ENCODE measurements at places on chromosomes 11 and 22. TPM values are rescaled to one million over a fixed set of nuclear protein-coding genes. Genes with fewer than 3 reads are reported as not detected.

DNA sequence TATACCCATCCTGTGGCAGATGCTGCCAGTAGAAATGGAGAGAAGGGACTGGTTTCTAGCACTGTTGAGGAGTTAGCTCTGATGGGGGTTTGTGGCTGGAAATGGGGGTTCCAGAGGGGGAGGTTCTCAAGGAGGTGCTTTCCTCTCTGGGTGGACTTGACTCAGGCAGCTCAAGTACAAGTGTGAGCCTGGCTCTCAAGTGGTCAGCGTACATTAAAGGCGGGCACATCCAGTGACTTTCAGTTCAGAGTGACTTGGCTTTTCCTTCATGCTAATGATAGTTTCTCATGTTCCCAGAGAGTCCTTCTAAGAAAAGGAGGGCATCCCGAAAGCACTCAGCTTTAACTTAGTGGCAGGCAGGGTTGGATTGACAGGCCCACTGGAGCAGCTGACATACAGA is 58.9 kb upstream of the HORMAD2 start:
- no peak for DNase-seq

- DNase-seq: no peak
Measured at GRCh38 chr11:30434901-30435300, 112.0 kb downstream of the ARL14EP start.

DNA sequence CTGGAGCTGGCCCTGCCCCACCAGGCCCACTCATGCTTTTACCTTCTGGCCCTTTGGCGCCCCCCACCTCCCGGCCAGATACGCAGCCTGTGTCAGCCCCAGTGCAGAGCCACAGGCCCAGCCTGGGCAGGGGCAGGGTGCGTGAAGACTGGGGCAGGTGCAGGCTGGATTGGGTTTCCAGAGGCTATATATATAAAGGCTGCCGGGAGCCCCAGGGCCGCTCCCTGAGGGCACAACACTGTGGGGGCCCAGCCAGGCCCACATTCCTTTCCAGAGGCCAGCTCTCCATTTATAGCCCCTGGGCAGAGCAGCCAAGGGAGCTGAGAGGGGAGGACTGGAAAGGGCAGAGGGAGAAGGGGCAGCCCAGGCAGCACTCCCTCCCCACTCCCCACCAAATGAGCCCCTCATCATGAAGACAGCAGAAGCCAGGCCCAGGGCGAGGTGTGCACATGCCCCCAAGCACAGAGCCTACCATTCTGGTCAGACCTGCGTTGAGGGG is 5.0 kb upstream of the MYOD1 start:
- DNase-seq: no peak

DNA sequence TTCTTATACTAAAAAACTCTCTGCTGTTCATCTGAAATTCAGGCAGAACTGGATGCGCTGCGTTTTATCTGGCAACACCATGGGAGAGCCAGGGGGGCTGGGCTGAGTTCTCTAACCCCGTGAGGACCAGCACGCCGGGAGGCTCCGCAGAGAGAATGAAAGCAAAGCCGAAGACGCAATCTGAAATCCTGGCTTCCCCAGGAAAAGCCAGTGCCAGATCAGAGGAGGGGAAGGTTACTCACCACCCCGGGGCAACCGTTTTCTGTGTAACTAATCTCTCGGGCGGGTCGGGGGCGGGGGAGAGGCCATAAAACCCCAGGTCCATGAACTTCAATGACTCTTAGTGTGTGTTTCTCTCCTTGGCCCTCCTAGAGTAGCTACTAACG is 99.4 kb downstream of the SHANK2 start:
- DNase-seq: no peak

DNA sequence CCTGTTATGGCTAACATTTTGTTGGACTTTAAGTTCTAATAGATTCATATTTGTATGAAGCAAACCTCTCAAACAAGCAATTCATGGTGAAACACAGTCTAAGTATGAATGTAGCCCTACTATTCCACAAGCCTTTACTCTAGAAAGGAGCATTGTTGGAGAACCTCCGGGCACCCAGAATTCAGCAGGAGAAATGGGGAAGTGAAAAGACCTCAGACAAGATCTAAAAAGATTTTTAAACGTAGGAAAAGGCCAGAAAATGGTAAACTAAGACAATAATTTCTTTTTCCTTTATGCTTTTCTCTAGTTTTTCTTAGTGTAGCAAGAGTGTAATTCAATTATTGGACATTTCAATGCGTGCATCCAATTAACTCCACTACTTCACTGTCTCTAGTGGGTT is 426.4 kb downstream of the INSC start:
- no peak for DNase-seq

GRCh38 chr11:94560834-94561233 is 6.3 kb upstream of the PIWIL4 start:
- DNase-seq: no peak

DNA sequence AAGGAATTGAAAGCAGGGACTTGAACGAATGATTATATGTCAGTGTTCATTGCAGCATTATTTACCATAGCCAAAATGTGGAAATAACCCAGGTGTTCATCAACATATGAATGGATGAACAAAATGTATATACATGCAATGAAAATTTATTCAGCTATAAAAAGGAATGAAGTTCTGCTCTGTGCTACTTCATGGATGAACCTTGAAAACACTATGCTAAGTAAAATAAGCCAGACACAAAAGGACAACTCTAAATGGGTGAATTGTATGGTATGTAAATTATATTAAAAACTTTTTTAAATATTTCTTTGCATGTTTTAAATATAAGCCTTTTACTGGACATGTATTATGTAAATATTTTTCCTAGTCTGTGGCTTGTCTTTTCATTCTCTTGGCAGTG is 107.0 kb downstream of the ME3 start:
- no peak for DNase-seq

GRCh38 chr22:47343611-47344010 is 581.2 kb downstream of the TBC1D22A start:
- DNase-seq: no peak

Gene MIEF1
- polyA plus RNA-seq: 8.0 TPM

Gene FAM180B
- not detected for polyA plus RNA-seq

Gene FGF3
- polyA plus RNA-seq: not detected

Gene SCN3B
- polyA plus RNA-seq: not detected

GRCh38 chr11:98365190-98365589 is 655.6 kb upstream of the CNTN5 start:
- DNase-seq: no peak

DNA sequence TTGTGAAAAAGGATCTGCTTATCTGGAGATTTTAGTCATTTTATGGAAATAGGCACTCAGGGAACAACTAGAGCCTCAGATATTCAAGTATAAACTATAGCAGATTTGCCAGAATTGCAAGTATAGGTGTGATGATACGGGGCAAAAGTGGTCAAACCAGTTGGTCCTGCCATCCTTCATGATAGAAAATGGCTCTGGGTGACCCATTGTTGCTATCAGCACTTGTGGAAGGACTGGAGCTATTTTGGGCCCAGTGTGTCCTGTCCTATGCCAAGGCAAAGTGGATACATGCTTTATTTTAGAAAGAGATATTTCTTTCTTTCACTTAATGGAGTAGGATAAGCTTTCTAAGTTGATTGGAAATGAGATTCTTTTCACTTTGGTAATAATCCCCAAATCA is 85.2 kb downstream of the PPP6R3 start:
- no peak for DNase-seq

GRCh38 chr22:29300807-29301601 is 5.4 kb upstream of the GAS2L1 start:
- no peak for DNase-seq

Gene SLC25A22
- 3.2 TPM for polyA plus RNA-seq

Gene SF3A1
- 13.6 TPM for polyA plus RNA-seq

DNA sequence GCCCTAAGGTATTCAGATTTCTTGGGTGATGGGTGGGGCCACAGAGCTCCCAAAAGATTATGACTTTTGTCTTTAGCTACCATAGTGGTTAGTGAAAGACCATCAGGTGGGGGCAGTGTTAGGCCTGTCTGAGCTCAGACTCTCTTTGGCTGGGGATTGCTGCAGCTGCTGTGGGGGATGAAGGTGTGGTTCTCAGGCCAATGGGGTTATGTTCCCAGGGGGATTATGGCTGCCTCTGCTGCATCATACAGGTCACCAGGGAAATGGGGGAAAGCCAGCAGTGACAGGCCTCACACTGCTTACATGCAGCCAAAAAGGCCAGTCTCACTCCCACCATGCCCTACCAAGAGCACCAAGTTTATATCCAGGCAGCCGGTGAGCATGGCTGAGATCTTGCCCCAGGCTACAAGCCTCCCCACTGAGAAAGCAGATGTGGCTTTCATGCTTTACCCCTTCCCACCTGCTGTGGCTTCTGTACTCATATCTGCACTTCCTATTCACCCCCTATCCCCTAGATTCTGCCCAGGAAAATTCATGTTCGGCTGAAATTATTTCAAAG is 24.8 kb downstream of the CNTF start:
- no peak for DNase-seq

Gene LDHAL6A
- polyA plus RNA-seq: not detected

DNA sequence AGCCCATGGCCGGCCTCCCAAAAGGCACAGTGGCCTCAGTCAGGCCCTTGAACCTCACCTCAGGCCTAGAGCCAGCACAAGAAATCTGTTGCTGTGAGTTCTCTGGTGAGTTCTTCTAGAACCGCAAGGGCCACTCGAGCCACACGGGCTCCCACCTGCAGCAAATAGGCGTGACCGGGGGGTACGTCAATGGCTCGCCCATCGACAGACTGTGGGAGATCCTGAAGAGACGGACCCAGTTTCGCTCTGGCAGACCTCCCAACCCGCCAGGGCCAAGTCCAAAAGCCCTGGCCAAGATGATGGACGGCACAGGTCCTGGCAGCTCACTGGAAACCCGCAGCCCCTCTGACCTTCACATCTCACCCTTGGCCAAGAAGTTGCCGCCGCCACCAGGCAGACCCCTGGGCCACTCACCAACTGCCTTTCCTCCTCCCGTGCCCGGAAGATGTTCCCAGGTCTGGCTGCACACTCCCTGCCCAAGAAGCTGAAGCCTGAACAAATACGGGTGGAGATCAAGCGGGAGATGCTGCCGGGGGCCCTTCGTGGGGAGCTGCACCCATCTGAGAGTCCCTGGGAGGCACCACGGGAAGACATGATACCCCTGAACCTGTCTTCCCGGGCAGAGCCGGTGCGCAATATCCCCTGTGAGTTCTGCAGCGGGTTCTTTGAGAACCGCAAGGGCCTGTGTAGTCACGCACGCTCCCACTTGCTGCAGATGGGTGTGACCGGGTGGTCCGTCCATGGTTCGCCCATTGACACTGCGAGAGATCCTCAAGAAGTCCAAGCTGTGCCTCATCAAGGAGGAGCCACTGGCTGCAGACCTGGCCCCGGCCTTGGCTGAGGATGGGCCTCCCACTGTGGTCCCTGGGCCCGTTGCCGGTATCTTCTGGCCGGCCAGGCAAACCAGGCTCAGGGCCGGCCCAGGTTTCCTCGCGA is 544.2 kb upstream of the CCDC179 start:
- peak; percentile 62 for DNase-seq

Gene C1QTNF4
- 0.63 TPM for polyA plus RNA-seq

Gene PLEKHA7
- polyA plus RNA-seq: 14.0 TPM

DNA sequence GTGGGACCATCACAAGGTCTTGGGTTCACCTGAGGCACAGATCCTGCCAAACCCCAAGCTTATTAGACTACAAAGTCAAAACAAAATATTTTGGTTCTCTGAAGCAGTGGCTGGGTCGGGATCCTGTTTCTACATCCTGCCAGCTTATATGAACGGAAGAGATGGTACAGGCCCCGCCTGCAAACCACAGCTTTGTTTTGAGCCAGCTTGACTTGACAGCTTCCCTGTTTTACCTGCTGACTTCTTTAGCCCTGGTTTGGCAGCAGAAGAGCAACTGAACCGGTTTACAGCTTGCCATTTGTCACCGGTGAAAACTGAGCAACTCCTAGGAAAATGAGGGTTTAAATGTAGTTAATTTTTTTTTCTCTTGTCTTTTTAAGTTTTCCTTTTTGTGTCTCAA is 11.4 kb downstream of the PACS1 start:
- DNase-seq: no peak

DNA sequence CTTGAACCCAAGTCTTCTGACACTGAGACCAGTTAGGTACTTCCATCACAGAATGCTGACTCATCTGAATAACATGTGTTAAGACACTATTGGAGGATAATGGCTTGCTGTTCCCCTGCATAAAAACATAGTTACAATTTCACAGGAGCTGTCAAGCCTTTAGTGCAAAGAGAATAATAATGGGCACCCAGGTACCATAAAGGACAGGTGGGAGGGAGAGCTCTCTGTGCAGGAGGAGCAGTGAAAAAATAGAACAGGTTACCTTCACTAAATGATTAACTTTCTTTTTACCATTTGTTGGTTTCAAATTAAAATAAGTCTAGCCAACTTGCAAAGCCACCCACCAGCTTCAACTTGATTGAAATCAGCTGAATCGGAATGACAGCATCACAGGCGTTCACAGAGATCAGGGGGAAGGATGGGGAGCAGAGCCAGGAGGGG is 173.2 kb downstream of the DSCAML1 start:
- no peak for DNase-seq

- peak; percentile 37 for DNase-seq
Measured at GRCh38 chr22:23216461-23217170, 36.3 kb downstream of the BCR start.

DNA sequence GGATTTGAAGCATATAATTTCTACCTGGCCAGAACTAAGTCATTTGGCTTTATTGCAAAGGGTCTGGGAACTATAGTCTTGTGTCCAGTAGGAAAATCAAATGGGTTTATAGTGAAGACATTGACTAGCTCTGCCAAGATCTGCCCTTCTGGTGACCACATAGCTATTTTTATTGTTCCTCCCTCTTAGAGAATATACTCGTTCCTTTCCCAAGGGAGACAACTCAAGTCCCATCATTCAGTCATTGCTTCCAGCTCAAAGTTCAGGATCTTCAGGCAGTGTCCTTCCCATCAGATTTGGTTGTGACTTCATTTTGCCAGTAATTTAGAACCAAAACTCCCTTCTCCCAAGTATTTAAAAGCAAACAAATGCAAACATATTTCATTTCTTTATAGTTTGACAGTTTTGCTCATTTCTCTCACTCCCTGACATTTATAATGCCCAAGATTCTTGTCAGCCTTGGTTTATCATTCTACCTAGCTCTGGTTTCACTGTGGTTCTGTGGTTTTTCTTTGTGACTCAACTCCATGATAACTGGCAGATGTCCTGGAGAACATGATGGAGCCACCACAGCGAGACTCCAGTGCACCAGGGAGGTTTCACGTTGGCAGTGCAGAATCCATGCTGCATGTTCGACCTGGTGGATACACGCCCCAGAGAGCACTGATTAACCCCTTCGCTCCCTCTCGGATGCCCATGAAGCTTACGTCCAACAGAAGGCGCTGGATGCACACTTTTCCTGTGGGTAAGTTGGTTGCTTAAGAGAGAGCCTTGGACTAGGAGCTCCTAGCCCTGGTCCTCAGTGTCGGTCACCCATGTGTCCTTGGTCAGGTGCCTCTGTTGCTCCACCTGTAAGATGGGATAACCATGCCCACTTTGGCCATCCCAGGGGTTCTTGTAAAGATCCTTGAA is 64.9 kb downstream of the DEPDC5 start:
- DNase-seq: no peak

- DNase-seq: no peak
Measured at GRCh38 chr22:20221421-20222340, 46.4 kb downstream of the RTN4R start.

Gene SYT8
- polyA plus RNA-seq: 6.4 TPM

GRCh38 chr11:10307022-10307399 is 2.1 kb downstream of the ADM start:
- no peak for DNase-seq
